ENCODE measurements at places on chromosomes 11 and 22.

DNA sequence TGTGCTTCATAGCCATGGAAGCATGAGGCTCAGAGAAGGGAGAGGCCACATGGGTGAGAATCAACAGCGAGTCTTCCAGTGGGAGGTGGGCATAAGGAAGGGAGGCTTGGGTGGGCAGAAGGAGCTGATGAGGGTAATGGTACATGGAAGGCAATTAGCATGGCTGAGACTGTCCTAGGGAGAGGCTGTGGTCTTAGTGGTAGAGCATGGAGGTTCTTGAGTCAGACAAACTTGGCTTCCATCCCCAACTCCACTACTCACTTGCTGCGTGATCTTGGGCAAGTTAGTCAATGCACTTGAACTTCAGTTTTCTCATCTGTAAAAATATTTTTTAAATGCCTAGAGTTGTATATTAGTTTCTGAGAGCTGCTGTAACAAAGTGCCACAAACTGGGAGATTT, 227.2 kb upstream of the E2F8 start:
- no peak for DNase-seq

DNA sequence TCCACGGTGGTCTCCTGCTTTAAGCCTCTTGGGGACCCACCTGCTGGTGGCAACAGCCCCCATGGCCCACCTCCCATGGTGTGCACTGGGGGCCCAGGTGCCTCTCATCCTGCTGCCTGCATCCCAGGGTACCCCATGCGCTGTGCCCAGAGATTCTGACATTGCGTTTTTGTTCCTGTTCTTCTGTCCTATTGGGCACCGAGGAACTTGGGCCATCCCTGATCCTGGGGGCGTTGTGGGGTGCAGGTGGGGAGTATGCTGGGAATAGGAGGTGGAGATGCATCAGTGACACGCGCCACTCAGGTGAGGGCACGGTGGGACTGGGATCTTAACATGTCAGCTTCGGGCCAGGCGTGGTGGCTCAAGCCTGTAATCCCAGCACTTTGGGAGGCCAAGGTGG, 12.4 kb upstream of the NAP1L4 start:
- DNase-seq, result no peak

DNA sequence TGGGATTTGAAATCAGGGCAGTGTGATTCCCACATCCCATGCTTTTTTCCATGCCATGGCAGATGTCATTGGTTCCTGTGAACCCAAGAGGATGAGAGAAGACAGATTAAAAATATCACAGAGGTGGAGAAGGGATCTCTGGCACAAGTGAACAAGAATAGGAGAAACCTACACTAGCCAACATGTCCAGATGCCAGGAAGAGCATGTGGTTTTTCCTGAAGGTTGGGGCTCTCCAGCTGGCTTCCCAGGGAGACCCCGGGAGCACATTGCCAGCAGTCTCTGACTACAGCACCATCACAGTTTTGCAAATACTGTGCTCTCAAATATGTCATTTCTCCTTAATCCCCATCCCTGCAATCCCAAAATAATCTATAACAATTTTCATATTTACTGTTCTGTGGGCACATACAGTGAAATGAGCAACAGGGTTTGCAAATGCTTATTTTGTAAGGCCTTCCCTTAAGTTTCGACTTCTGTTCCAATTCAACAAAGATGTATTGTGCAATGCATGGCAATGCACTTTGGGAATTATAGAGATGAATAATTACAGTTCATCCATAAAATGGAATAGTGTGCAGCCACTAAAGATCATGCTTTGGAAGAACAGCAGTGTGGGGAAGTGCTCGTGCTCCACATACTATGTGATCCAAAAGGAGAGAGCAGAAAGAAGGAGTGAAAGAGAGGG, 4.8 kb downstream of the ANKK1 start:
- no peak for DNase-seq

DNA sequence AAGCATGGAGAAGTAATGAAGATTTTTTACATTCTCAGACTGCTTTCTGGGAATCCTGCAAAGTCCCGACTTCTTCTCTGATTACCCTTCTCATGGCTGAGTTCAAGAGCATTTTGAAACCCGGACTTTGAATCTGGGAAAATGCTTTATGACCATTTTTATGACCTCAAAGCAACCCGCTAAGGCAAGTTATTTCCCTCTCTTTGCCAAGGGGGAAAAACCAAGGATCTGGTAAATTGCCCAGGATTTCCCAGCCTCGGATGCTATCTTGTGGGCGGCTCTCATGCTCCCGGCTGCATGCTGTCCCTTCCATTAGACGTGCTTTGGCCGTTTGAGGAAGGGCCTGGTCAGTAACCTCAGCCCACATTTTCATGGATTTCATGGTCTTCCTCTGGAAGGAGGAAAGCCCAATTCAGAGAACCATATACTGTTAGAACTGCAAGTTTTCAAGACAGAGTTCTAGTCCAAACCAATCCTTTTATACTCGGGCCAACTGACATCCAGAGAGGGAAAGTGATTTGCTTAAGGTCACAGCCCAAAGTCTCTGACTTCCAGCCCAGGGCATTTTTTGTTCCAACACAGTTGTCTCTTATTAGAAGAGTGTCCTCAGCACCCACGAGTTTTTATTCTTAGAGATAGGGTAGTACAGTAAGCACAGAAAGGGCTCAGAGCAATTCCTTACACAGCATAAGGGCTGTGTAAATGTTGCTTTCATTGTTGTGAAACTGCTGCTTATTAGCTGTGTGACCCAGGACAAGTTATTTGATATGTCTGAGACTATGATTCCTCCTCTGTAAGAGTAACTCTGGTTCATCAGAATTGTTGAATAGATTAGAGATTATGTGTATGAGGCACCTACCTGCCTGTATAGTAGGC, 77.4 kb downstream of the NAV2 start:
- DNase-seq, result no peak

GRCh38 chr11:6323291-6323905, 3.1 kb upstream of the CAVIN3 start:
- no peak for DNase-seq

DNA sequence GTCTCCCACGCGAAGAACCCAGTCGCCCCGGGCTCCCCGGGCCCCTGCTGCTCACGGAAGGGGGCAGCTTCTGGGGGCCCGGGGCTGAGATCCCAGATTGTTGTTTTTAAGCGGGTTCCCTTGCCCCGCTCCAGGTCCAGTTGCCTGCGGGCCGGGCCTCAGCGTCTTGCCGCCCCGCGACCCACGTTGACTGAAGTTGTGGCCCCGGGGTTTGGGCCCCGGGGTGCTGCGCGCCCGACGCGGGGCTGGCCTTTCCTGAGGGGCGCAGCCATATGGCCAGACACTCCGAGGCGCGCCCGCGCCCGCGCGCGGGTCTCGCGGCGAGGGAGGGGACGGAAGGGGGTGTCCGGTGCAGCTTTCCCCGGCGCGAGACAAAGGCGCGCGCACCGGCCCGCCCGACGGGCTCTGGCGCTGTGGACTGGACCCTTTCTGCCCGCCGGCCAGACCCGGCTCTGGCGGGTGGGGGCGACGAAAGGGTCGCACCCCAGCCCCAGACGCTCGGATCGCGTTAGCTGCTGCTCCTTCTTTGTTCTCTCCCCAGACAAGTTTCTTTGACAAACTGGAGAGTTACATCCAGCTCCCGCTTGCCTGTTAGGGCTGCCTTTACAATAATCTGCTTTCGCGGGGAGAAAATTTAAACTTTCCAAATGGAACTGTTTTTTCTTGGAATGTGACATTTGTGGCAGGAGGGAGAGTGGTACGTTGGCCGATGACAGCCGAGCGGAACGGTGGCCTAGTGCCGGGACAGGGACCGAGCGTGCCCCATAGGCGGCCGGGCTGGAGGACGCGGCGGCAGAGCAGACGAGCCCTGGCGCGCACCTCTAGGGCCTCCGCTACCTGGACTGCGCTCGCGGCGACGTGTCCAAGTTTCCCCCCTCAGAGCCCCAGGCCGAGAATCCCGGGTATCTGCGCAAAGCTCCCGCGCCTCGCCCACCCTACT, 716 bp downstream of the AMOTL1 start:
- no peak for DNase-seq

- DNase-seq, result no peak
These were observed 58.4 kb downstream of the CELSR1 start for GRCh38 chr22:46479046-46479445.

- no peak for DNase-seq
These were observed 40.3 kb downstream of the ARHGAP42 start for GRCh38 chr11:100727410-100727809.

GRCh38 chr11:118289401-118289800, 15.1 kb upstream of the CD3E start:
- DNase-seq, result no peak

- DNase-seq, result no peak
These were observed 7.9 kb upstream of the AGBL2 start for GRCh38 chr11:47723041-47723440.

DNA sequence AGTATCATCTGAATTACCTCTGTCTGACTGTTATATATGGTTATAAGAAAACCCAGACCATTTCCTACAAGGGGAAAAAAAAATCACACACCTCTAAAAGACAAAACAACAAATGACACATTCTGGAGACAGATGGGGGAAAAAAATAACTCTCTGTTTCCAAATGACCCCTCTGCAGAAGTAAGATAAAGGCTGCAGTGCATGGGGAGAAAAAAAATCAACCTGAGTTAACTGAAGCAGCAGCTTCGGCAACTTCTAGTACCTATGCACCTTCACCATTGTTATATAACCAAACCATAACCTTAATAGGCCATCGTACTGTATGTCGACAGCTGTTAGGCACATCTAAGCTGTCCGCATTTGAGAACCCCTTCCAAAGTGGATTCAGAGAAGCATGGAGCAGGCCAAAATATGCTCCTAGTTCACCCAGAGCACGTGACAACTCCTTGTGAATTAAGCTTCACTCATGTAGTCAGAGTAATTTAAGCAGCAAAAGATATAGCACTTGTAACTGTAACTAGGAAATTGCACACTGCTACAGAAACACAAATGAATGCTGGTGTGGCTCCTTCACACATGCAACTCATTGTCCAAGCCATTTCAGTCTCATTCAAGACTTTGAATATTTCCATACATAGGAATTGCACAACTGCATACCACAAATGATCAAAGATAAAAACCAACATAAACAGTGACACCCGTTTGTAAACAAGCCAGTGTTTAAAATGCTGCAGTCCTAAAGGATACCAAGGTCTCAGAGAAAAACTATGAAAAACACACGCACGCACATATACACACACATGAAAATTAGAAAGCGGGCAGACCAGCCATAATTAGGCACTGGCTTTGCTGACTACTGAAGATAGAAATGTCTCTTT, 2.7 kb downstream of the SIK3 start:
- DNase-seq, result peak; percentile 39

GRCh38 chr11:73612601-73613140, 14.8 kb upstream of the FAM168A start:
- no peak for DNase-seq

DNA sequence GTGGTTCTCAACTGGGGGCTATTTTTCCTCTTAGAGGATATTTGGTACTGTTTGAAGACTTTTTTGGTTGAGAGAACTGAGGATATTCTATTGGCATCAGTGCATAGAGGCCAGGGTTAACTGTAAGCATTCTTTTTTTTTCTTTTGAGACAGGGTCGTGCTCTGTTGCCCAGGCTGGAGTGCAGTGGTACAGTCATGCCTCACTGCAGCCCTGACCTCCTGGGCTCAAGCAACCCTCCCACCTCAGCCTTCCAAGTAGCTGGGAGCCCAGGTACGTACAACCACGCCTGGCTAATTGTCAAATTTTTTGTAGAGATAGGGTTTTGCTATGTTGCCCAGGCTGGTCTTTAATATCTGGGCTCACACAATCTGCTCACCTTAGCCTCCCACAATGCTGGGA, 12.9 kb downstream of the MMP7 start:
- DNase-seq, result no peak

GRCh38 chr11:111557425-111558111, 17.0 kb downstream of the LAYN start:
- no peak for DNase-seq

DNA sequence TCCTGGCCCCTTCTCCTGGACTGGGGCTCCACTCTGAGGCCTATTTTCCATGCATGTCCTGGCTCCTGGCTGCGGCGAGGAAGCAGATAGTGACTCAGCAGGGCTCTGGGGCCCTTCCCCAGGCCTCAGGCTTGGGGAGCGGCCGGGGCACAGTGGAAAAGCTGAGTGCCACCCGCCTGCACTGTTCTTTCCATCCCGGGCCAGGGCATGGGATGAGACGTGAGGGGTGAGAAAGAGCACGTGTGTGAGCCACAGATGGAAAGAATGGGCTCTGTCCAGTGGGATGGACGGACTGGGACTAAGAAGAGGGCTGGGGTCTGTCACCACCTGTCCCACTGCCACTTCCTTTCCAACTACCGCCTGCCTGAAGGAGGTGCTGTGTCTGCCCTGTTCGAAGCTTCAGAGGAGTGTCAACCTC, 12.8 kb downstream of the SLC37A2 start:
- DNase-seq, result no peak

DNA sequence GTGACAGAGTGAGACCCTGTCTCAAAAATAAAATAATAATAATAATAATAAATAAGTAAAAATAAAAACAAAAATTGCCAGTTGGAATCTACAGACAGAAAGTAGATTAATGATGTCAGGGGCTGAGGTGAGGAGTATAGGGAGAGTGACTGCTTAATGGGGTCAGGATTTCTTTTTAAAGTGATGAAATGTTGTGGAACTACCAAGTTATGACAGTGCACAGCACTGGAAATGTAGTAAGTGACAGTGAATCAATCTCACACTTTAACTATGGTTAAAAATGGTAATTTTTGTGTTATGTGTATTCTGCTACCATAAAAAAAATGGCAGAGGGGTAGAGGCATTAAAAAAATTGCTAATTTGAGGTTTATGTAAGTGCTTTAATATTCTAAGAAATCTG, 87.2 kb downstream of the ATG16L2 start:
- DNase-seq, result no peak

DNA sequence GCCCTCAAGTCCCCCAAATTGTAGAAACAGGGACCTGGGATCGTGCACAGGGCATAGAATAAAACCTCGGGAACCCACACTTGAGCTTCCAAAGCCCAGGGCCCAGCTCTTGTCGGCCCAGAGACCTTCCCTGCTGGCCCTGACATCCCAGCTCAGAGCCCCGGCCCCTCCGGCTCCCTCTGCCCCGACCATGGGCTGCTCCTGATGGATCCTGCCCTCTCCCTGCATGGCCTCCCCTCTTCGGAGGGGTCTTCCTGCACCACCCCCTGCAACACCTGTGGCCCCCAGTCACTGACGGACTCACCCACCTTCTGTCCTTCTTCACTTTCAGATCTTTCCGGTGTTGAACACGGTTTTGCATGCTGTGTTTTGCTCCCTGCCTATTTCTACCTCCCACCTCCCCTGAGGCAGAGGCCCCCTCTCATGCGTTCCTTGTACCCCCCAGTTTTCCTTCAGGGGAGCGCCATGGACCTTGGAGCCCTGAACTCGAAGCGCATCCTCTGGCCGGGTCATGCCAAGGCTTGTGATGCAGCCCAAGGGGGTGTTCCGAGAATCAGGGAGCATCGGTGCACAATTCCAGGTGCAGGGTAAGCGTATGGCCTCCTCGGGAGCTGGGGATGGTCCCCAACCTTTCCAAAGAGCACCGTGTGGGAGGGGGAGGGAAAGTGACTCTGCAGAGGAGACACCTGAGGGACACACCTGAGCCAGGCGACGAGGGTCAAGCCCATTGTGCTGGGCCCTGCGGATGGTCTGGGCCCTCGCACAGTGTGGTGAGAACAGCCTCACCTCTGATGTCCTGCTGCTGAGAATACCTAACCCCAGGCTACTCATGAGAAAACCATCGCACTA, 666.4 kb downstream of the BRD1 start:
- DNase-seq, result no peak

- DNase-seq, result peak; percentile 85
These were observed 3.2 kb upstream of the EMID1 start for GRCh38 chr22:29202212-29203192.
